Spinal cord (tissue), 10 donors: ENCODE measurements at places on chromosomes 13 and 19. TPM values are rescaled to one million over a fixed set of nuclear protein-coding genes. Genes with fewer than 3 reads are reported as not detected.

DNA sequence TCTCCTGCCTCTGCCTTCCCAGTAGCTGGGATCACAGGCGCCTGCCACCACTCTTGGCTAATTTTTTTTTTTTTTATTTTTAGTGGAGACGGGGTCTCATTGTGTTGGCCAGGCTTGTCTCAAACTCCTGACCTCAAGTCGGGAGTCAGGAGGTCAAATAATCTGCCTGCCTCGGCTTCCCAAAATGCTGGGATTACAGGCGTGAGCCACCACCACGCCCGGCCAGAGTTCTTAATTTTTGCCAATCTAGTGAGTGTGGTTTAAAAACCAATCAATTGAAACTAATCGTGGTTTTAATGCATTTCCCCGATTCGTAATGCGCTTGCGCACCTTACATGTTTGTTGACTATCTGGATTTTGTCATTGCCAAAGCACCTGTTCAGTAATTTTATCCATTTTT is 37.0 kb downstream of the SKA3 start:
- no peak for DNase-seq

DNA sequence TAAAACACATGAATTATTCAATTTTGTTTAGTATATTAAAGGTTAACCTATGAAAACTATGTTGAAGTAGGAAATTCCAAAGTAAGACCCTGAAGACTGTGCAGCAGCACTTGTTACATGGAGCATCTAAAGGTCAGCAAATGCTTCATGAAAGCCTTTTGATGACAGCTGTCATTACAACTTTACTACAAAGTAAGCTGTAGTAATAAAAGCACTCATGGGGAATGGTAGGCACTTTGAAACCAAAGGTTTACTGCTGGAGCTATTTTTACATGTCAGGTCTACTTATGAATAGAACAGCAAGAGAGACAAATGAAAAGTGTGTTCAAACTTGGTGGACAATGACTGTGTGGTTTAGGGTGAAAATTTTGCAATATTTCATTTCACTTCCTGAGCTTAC is 672.5 kb upstream of the PCDH20 start:
- no peak for DNase-seq

GRCh38 chr13:27578121-27579030 is 42.0 kb downstream of the LNX2 start:
- no peak for DNase-seq

DNA sequence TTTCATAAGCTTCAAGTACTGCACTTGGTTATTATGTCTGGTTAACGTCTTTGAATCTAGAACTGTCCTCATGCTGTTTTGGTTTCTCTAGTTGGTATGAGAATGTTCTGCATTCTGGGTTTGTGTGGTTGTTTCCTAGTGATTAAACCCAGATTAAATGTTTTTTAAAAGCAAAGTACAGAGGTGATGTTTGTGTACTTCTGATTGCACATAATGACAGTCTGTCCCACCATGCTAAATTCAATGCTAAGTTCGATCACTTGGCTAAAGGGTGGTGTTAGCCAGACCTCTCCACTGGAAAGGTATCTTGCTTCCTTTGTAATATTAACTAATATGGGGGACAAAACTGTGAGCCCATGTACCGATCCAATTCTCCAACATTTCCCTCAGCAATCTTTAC is 14.6 kb downstream of the N4BP2L1 start:
- no peak for DNase-seq

- no peak for DNase-seq
These were observed 213.1 kb downstream of the DCLK1 start for GRCh38 chr13:35917942-35918645.

- peak; percentile 72 for DNase-seq
These were observed 145.6 kb upstream of the ZNF536 start for GRCh38 chr19:30226464-30227011.

DNA sequence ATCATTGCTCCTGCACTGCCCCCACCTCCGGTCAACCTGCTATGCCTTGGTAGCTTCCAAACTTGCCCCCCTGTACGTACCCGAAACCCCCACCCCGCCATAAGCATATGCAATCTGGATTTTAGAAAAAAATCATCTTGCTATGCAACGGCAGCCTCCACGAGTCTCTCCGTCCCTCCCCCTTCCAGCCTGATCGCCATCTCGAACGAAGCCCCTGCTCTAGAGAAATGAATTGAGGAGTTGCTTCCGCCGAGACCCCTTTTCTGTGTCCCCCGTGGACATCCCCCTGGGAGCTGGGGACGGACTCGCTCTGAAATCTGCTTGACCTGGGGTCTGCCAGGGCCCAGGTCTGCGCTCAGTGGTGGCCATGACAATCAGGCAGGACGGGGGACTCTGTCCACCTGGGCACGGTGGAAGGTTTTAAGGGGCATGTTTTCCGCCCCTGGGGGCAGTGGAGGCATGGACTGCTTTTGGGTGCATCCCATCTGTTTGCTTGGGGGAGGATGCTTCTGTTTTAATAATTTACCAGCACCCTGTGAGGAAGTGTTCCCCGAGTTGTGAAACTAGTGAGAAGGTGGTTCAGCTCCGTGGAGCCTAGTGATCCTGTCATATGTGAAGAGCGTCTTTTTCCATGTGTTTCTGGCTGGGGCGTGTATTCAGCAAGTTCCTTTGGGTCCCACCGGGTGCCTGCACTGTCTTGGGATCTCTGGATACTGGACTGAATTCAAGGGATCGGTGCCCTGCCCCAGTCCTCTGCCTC is 1.0 kb downstream of the KDM4B start:
- DNase-seq: no peak

DNA sequence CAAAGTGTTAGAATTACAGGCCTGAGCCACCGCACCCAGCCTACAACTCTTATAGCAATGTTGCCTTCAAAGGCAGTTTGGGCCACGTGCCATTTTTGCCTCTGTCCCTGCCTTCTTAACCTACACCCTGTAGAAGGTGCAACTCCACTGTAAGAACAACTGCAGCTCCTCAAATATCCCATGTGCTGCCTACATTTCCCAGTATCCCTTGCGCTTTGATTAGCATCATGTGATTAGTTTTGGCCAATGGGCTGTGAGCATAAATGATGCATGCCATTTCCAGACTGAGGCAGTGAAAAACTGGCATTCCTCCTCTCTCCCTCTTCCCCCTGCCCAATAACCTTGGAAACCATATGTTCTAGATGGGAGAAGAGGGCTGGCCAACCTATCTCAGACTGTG is 75.2 kb upstream of the MRI1 start:
- no peak for DNase-seq

DNA sequence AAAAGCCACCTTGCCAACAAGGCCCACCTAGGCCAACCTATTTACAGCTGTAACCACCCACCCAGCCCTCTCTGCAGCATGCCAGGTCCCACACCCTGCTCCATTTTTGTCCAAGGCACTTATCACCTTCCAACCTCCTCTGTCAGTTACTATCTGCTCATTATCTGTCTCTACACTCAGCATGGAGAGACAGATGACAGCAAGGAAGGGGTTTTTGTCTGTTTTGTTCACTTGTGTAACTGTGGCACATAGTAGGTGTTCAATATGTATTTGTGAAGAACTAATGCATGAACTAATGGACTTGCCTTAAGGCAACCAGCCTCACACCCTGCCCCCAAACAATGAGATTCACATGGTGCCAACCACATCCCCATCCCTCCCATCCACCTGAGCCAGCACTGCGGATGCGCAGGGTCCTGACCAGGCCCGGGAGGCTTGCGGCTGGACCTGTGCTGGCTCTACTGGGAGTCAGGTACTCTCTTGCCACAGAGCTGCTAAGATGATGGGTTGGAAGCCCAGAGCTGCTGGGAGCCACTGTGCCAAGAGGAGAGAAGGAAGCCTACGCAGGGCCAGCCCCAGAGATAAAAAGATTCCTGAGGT is 17.3 kb downstream of the DEDD2 start:
- no peak for DNase-seq

DNA sequence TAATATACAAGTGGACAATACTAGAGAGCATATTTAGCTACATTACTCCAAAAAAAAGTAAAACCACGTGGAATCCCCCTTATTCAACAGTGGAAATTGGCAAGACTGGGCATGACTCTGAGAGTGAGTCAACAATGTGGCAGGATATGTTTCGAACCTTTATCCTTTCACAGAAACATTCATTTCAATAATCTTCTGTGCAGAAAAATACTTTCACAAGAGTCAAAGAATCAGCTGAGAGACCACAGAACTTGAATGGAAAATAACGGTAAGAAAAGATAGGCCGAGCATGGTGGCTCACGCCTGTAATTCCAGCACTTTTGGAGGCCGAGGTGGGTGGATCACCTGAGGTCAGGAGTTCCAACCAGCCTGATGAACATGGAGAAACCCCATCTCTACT is 25.1 kb upstream of the CD70 start:
- DNase-seq: no peak

DNA sequence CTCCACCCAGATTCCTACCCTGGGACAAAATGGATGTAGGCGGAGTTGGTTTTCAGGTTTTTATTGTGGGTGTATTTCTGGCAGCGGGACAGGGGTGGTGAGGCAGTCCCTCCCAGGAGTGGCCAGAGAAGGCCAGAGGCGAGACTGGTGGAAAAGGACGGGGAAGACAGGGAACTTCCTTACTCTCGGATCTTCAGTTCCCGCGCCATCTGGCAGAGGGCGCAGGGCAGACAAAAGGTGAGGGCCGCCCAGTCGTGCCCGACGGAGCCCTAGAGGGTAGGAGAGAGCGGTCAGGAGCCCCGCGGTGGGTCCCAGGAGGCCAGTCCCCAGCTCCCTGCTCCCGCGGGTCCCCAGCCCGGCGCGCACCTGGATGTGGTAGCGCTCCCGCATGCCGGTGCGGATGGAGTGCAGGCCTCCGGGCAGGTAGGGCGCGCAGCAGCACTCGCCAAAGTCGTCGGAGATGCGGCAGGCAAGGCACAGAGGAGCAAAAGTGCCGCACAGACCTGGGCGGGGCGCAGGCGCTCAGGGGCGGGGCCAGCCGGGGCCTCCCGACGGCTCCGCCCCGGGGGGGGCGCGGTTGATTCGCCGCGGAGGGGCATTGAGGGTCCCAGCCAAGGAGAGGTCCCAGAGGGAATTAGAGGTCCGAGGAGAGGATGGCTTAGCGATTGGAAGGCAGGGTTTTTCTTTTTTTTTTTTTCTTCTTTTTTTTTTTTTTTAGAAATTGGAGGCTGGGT is 3.0 kb downstream of the CNFN start:
- DNase-seq: no peak

GRCh38 chr19:40741527-40742390 is 8.5 kb downstream of the ACTMAP start:
- DNase-seq: no peak

DNA sequence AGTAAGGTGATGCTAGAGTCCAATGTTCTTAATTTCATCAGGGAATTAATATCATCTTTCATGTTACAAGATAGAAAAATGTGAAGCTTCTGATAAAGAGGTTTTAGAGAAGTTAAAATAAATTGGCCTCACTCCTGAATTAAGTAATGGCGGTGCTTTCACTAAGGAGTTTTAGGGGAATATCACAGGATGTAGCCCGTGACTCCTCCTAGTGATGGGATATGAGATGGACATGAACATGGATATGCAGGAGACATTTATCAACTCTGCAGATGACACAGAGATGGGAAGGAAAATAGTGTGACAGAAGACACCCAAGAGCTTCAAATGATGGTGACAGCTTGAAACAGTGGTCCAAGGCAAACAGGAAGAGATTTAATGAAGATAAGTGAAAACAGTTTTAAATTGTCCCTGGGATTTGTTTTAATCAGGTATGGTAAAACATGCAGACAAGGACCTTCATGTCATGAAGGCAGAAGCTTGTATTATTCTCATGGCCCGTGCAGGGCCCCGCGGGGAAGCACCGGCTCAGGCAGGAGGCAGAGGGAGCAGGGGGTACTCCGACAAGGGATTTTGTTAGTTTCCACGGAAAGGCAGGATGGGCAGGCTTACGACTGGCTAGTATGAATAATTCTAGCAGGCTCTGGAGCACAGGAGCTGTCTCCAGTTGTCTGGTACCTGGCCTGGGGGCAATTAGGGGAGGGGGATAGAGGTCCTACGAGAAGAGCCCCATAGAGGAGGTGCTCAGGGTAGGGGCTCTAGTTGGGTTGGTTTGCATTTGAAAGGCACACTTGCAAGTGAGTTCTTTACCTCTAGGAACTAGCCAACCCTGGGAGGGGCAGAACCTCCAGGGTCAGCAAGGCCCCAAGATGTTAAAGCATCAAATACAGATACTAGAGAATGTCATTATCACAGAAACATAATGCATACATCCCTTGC is 38.7 kb upstream of the FARP1 start:
- no peak for DNase-seq

GRCh38 chr13:99295488-99296252 is 11.5 kb downstream of the GPR183 start:
- DNase-seq: no peak

DNA sequence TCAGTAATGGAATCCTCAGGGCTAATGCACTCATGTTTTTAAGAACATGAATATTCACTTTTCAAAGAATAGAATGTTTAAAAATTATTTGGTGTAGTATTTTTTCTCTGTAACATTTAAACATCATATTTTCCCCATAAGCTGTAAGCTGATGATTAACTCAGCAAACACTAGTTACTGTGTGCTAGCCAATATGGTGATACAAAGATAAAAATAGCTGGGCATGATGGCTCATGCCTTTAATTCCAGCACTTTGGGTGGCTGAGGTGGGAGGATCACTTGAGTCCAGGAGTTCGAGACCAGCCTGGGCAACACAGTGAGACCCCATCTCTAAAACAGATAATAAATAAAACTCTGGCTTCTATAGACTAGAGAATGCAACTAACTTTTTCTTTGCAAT is 13.2 kb downstream of the RNF17 start:
- DNase-seq: no peak

GRCh38 chr13:50842251-50842989 is 1.1 kb downstream of the DLEU7 start:
- no peak for DNase-seq

GRCh38 chr19:40601134-40601974 is at the start of gene LTBP4:
LTBP4 (plus strand) TSS chr19:40601369; CDS start chr19:40601388, 19 bp downstream.
- no peak for DNase-seq

- DNase-seq: no peak
These were observed 21.6 kb upstream of the POU2F2 start for GRCh38 chr19:42153672-42154433.

GRCh38 chr13:21371011-21371410 is 88.1 kb downstream of the ZDHHC20 start:
- DNase-seq: no peak

- no peak for DNase-seq
These were observed 84.0 kb downstream of the ATP11A start for GRCh38 chr13:112773601-112774447.

- DNase-seq: peak; percentile 85
These were observed 28.7 kb downstream of the COMP start for GRCh38 chr19:18762125-18763023.

DNA sequence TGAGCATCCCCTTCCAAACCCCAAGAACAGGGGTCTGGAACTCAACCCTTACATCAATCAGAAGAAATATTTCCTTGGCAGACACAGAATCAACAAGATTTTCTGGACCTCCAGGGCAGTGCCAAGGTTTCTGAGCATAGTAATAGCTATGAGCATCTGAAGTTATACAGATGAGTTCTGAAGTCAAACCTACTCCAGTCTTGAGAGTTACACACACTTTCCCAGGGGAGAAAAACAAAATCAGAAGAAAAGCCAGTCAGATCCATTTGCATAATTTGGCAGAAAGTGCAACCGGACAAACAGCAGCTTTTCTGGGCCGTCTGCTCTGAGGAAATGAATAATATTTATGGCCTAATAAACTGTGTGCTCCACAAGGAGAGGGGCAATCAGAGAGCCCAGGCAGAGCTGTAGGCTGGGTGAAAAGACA is 93.1 kb downstream of the KL start:
- no peak for DNase-seq

The LILRB5 gene
- polyA plus RNA-seq: 0.84 TPM

The IL4I1 gene
- polyA plus RNA-seq: 0.89 TPM

The BRSK1 gene
- 201 TPM for polyA plus RNA-seq

The KLK8 gene
- polyA plus RNA-seq: not detected

The LMTK3 gene
- 76.5 TPM for polyA plus RNA-seq

The POP4 gene
- polyA plus RNA-seq: 56.1 TPM
